ENCODE measurements at places on chromosomes 5 and 9. TPM values are rescaled to one million over a fixed set of nuclear protein-coding genes. Genes with fewer than 3 reads are reported as not detected.

DNA sequence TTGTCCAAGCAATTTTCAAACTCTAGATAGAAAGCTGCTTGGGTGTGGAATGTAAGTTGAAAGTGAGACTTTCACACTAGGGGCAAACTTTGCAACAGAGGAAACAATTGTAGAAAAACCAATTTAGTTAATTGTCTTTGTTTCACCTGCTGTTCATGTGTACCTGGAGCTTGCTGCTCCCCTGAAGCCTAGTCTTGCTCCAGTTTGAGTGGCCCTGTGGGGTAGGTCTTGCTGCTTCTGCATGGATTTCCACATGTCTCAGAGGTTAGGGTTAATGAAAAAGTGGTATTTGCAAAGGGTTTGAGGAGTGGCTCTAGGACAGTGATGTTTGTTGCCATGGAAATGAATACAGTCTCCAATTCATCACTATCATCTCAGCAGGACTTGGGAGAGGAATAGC, 182.2 kb downstream of the FSTL4 start:
- H3K4me1 ChIP-seq = no peaks in the 10 kb centered on the region
- no peaks in the 10 kb centered on the region for H3K36me3 ChIP-seq
- no peak overlapping the region for H3K27ac ChIP-seq

GRCh38 chr9:136421791-136422190, 11.3 kb downstream of the PMPCA start:
- H3K27ac ChIP-seq = no peak overlapping the region
- peaks cover 77% of the 10 kb centered on the region for H3K36me3 ChIP-seq
- no peaks in the 10 kb centered on the region for H3K27me3 ChIP-seq
- no peaks in the 10 kb centered on the region for H3K4me1 ChIP-seq

DNA sequence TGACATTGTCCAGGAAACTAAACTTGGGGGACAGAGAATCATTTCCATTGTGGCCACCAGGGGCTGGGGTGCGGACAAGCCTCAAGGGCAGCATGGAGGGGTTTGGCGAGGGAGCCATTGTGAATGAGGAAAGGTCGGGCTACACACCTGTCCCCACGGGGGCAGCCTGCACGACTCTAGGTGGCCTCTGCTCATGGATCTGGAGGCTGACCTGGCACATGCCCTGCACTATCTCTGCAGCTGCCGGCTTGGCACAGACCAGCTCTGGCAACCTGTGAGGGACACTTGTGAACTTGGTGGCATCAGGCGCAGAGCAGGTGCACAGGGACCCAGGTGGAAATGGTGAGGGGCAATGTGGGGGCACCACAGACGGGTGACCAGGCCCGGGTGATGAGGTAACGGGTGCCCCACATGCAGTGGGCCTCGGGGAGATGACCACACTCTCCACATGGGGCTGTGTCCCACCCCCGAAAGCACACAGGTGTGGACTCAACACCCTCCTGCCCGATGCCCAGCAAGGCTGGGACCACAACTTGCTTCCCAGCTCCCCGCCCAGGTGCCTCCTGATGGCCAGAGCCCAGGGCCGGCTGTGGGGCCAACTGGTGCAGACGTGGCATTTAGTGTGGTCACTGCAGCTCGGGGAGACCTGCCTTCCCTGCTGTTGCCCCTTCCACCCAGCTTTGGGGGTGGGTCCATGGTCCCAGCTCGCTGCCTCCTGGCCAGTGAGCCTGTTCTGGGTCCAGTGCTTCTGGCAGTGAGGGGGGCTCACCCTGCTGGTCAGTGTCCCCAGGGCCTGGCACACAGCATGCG, 60.9 kb upstream of the UBAC1 start:
- H3K36me3 ChIP-seq = no peaks in the 10 kb centered on the region
- H3K4me3 ChIP-seq = no peak overlapping the region
- peaks cover 4% of the 10 kb centered on the region for H3K4me1 ChIP-seq
- H3K27me3 ChIP-seq = no peaks in the 10 kb centered on the region

GRCh38 chr5:132497488-132497997, 7.0 kb upstream of the IRF1 start:
- H3K4me1 ChIP-seq = peaks cover 17% of the 10 kb centered on the region
- H3K36me3 ChIP-seq = no peaks in the 10 kb centered on the region
- DNase-seq = peak; percentile 93
- H3K4me3 ChIP-seq = peak overlapping the region; percentile 88
- peak overlapping the region; percentile 92 for H3K27ac ChIP-seq

DNA sequence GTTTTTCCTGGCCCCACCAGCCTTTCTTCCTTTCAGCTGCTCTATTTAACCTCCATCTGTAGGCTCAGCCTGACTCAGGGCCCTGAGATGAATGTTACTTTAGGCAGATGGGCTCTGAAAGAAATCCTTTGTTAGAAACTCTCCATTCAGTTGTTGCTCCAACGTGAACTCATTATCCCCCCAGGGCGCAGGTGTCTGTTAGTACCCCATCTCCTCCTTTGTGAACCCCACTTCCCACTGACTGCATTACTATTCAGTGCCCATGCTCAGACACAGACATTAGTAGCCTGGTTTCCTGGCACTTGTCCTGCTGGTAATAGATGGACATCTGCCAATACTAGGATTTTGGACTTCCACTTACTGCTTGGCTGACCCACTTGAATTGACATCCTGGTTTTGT, 1271.6 kb downstream of the PTPRD start:
- H3K4me3 ChIP-seq = no peak overlapping the region
- H3K36me3 ChIP-seq = no peaks in the 10 kb centered on the region
- no peaks in the 10 kb centered on the region for H3K27me3 ChIP-seq
- no peak overlapping the region for H3K27ac ChIP-seq

- H3K36me3 ChIP-seq = no peaks in the 10 kb centered on the region
- DNase-seq = no peak
- no peak overlapping the region for H3K4me3 ChIP-seq
- H3K27ac ChIP-seq = no peak overlapping the region
- H3K27me3 ChIP-seq = no peaks in the 10 kb centered on the region
These were observed 255.2 kb upstream of the TNC start for GRCh38 chr9:115373000-115373709.

GRCh38 chr9:137056739-137057415, 3.0 kb upstream of the ENTPD2 start:
- no peak overlapping the region for H3K4me3 ChIP-seq
- no peak for DNase-seq
- peaks cover 16% of the 10 kb centered on the region for H3K4me1 ChIP-seq
- H3K36me3 ChIP-seq = no peaks in the 10 kb centered on the region
- H3K27ac ChIP-seq = no peak overlapping the region

GRCh38 chr5:55582256-55582655, 47.5 kb upstream of the PLPP1 start:
- H3K4me1 ChIP-seq = peaks cover 20% of the 10 kb centered on the region
- no peaks in the 10 kb centered on the region for H3K27me3 ChIP-seq
- H3K27ac ChIP-seq = no peak overlapping the region
- no peak for DNase-seq

DNA sequence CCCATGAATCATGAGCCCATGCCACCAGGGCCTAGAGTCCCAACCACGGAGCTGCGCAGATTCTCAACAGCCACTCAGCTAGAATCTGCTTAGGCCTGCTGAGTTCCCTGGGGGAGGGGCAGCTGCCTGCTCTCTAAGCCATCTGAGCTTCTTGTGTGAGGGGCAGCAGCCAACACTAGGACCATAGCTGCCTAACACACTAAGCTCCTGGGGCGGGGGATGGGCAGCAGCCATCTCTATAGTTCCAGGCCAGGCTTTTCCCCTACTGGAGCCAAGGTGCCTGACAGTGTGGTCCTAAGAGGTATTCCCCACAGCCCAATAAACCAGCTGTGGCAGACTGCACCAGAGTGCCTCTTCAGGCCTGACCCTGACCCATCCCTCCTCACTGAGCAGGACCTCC, 255.9 kb upstream of the ACO1 start:
- DNase-seq = no peak
- H3K27ac ChIP-seq = no peak overlapping the region
- H3K27me3 ChIP-seq = no peaks in the 10 kb centered on the region
- H3K4me1 ChIP-seq = no peaks in the 10 kb centered on the region

- H3K36me3 ChIP-seq = peaks cover 5% of the 10 kb centered on the region
- H3K4me1 ChIP-seq = peaks cover 83% of the 10 kb centered on the region
- peak overlapping the region; percentile 21 for H3K4me3 ChIP-seq
- peak overlapping the region; percentile 99 for H3K27ac ChIP-seq
- H3K27me3 ChIP-seq = no peaks in the 10 kb centered on the region
These were observed 11.9 kb downstream of the GSN start for GRCh38 chr9:121279776-121280388.

GRCh38 chr9:20228096-20228495, 394.2 kb downstream of the MLLT3 start:
- no peak for DNase-seq
- H3K27me3 ChIP-seq = no peaks in the 10 kb centered on the region
- no peaks in the 10 kb centered on the region for H3K4me1 ChIP-seq

DNA sequence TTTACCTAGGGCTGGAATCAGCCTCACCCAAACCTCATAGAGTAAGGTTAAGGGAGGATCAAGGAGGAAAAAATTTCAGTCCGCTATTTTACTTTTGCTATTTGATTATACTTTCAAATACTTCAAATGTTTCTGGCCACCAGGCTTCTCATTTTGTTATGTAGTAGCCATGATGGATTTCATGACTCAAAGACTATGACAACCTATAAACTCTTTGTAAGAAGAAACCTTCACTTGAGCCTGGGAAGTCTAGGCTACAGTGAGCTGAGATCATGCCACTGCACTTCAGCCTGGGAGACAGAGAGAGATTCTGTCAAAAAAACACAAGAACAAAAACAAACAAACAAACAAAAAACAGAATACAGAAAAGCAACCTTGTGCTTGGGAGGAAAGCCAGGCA, 293.6 kb upstream of the TNC start:
- H3K4me3 ChIP-seq = no peak overlapping the region
- H3K27ac ChIP-seq = no peak overlapping the region
- no peaks in the 10 kb centered on the region for H3K4me1 ChIP-seq
- no peak for DNase-seq

Gene CA9
- total RNA-seq = 3.9 TPM

Gene RNF180
- total RNA-seq = 7.9 TPM

Gene AKNA
- total RNA-seq = 87.9 TPM

Gene SYNPO
- 128 TPM for total RNA-seq
